ENCODE measurements at places on chromosomes 6 and 20.
A peak's percentile ranks its signal among the peaks of the same experiment; 100 is the strongest.

DNA sequence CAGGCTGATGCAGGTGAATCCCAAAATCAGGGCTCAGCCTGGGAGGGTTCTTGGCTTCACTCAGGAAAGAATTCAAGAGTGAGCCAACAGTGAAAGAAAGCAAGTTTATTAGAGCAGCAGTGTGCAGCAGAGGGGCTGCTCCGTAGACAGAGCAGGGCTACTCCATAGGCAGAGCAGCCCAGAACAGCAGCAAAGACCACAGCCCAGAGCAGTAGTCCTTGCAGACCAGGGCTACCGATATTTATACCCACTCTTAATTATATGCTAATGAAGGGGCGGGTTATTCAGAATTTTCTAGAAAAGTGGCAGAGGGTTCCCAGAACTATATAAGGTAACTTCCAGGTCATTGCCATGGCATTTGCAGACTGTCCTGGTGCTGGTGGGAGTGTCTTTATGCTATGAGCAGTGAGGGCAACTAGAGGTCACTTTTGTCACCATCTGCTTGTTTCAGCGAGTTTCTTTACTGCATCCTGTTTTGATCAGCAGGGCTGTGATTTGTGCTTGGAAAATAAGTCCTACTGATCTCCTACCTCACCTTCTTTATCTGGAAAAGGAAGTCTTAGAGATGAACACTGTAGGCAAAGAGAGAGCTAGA is 39.8 kb upstream of the PTPN1 start:
- peak; percentile 14 for DNase-seq

GRCh38 chr6:133392641-133393040 is 151.5 kb downstream of the EYA4 start:
- DNase-seq: no peak

GRCh38 chr6:2639896-2640295 is 110.8 kb downstream of the MYLK4 start:
- DNase-seq: no peak

DNA sequence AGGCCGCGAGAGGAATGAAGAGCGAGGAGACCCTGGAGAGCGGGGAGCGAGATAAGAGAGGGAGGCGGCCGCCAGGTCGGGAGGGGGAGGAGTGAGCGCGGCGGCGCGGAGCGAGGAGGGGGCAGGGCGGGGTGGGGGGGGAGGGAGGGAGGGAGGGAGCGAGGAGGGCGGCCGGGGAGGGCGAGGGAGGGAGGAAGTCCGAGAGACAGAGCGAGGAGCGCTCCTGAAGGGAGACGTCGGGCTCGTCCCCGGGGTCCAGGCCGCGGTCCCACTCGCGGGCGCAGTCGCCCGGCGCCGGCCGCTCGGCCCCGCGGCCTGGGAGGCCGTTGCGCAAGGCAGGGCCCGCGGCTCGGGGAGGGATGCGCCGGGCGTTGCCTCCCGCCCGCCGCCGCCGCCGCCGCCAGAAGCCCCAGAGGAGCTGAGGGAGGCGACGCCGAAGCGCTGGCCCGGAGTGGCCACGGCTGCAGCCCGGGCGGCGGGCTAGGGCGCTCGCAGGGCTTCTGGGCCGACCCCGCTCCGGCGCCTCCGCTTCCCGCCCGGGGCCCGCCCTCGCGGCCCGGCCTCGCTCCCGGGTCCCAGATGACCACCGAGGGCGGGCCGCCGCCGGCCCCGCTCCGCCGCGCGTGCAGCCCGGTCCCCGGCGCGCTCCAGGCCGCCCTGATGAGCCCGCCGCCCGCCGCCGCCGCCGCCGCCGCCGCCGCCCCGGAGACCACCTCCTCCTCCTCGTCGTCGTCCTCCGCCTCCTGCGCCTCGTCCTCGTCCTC is at the start of gene FOXF2:
Gene FOXF2 (plus strand): TSS at position 208 of the 764 bp plus-strand sequence. CDS start 372 bp downstream, at position 580.
- DNase-seq: no peak

- DNase-seq: no peak
Observed at GRCh38 chr6:8588176-8588575, 152.8 kb upstream of the SLC35B3 start.

DNA sequence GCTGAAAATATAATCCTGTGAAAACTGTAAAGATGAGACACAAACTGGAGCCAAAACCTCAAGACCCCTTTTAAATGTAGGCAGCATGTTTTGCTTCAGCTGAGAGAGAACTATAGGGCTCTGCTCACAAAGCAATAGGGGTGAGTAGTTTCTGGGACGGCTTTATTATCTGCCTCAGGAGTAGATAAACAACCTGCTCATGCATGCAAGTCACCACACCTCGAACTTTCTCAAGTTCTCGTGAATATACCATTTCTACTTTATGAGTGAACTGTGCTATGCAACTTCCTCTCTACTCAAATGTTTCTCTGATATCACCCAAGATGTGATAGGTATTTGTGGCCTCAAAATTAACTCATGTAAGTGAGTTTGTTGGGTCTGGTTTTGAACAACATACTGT is 7.5 kb upstream of the OOEP start:
- DNase-seq: no peak

DNA sequence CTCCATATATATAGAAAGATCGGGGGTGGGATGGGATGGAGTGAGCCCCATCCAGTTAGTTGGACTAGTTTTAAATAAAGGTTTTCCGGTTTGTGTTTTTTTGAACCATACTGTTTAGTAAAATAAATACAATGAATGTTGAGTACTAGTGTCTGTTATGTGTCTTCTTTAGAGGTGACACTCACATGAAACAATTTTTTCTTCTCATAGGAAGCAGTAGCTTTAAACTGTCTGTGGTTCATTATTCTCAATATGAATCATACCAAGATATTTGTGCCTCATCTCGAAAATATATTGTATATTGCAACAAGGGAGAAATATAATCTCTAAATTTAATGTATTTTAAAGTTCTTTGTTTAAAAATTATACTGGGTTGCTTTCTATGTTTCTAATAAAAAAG is 33.4 kb downstream of the HSF2 start:
- no peak for DNase-seq

DNA sequence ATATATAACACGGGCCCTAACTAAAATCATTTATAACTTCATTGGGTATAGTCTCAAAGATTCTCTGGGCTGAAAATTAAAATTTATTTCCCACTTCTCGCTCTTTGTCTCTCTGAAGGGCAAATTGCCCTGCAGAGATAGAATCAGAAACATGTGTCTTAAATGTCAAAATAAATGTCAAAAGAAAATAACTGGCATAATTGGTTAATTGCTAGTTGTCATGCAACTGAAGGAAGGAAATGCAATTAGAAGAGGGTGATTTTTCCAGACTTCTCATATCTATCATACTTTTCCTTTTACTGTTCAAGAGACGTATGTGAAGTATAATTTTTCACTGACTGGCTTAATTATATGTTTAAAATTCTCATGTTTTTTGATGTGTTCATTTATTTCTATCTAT is 80.3 kb upstream of the HMGCLL1 start:
- DNase-seq: no peak

- no peak for DNase-seq
Observed at GRCh38 chr6:158739673-158740072, 79.5 kb downstream of the EZR start.

- no peak for DNase-seq
Observed at GRCh38 chr6:6729971-6730370, 141.5 kb downstream of the LY86 start.

- no peak for DNase-seq
Observed at GRCh38 chr6:24646771-24647170, 780 bp upstream of the KIAA0319 start.
